ENCODE measurements at places on chromosomes 4 and X.
A peak's percentile ranks its signal among the peaks of the same experiment; 100 is the strongest.

DNA sequence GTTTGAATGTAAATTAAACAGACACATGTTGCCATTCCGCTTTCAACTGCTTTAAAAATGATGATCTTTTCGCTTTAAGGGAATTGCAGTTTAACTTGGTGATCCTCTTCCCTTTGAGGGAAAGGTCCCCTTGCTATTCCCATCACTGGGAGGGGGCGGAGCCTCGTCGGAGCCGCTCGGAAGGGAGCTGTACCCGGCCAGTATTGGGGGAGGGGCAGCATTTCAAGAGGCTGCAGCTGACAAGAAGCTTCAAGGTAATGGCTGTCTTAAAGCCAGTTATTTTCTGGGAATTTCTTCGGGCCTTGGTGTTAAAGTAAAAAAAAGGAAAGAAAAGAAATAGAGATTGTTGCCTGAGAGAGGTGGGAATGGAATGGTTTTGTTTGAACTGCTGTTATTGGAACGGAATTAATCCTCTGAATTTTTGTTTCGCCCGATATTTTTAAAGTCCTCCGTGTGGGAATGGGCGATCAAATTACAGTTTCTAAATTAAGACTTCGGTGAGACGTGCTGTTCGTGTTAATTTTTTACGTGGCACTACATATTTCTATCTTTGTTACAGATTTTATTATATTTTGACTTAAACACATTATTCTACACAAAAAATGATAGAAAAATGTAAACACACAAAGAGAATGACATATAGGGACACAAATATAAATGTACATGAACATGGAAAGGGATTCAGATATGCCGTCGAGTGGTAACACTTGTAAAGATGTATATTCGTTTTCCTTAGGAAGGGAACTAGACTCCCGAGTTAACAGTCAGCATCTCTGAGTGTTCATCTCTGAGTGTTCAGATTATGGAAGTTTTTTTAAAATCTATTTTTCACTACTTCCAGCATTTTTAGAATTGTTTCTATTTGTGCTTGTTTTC is 9.2 kb downstream of the PWWP3B start:
- DNase-seq: peak; percentile 72

GRCh38 chrX:27626066-27626465 is 35.9 kb downstream of the DCAF8L2 start:
- DNase-seq: no peak

DNA sequence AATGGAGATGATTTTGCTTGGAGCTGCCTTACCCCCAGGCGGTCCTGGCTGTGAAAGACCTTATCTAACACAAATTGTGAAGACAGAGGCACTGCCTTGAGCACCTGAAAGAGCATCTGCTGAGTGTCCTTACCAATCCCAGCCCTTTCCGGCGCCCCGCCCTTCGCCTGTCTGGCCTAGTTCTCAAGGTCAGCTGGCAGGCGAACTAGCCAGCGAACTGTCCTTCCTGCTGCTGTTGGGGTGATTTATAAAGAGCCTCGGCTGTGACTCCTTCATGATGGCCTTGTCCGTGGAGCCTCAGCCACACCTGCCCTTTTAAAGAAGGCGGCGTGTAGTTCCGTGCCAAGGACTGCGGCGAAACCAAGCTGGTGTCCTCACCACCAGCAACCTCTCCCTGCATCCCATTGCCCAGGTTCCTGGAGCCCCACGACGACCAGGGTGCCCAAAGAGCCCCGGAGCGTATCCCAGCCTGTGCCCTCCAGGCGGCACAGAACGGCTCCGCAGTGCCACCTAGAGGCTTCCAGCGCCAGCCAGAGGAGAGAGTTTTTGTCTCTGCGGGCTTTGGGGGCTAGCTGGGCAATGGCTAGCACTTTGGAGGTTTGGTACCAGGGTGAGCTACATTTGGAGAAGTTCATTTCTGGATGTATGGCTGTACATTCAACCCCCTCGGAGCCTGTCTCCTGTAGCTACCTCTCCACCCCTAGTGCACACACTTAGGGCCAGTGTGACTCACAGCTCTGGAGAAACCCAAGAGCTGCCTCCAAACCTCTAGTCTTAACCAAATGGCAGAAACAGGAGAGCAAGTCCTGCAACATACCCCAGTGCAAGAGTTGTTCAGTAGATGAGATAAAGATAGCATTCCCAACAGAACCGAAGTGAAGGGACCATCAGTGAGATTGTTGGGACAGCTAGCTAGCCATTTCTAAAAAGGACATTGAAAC is 36.8 kb upstream of the VMA21 start:
- DNase-seq: no peak

DNA sequence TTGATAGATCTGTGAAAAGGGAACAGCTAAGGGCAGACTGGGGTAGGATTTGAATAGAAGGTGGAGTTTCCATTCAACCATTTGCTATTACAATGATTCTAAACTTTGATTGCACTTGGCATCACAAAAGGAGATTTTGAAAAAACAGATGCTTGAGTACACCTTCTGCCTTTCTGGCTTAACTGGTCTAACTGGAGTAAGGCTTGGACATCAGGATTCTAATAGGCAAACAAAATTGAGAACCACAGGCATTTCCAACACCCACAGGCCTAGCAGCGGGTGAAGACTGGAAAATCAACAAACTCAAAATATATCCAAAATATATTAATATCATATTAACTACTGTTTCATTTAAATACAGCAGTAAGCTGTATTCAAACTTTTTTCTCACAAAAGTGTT is 1.9 kb upstream of the VEGFC start:
- no peak for DNase-seq

DNA sequence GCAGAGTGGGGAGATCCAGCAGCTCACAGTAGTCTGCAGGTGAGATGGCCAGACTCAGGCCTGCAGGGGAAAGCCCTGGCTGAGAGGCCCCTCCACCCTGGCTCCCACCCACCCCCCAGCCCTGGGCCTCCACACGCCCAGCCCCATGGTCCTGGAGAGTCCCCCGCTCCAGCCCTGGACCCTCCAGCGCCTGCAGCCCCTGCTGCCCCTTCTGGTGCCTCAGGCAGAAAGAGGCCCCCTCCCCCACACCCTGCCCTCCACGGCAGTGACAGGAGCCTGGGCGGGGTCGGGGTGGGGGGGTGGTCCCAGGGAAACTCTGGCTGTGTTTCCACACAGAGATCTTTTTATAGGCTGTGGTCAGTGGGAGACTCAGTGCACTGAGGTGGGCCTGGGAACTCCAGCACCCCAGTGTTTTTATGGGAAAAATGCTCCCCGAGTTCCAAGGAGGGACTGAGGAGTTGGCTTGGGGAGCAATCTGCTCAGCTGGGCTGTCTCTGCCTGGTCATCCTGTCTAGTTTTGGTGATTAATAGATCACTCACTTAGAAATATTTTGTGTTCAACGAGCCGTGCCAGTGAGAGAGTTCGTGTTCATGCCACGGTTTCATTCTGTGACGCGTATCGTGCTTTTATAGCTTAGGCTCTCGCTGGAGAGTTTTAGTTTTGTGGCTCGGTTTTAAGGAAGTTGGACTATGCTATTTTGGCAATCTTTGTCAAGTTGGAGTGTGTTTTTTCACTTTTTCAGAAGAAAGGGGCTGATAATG is 53.1 kb upstream of the HGFAC start:
- DNase-seq: peak; percentile 57

DNA sequence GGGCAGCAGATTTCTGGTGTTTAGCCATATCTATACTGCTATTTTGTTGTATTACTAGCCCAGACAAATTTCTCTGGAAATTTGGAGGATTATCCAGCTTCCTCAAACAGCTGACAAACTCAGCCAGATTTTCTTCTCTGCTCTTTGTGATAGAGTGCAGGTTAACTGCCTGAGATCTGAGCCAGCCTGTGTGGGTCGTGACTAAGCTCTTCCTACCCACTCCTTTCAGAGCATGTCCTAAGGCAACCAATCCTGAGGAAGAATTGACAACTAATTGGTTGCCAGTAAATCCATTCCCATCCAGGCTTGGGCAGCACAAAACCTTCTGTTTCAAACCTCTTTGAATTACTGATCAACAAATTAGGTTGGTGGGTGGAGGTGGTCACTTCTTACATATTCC is 2.5 kb upstream of the GABRA2 start:
- no peak for DNase-seq

DNA sequence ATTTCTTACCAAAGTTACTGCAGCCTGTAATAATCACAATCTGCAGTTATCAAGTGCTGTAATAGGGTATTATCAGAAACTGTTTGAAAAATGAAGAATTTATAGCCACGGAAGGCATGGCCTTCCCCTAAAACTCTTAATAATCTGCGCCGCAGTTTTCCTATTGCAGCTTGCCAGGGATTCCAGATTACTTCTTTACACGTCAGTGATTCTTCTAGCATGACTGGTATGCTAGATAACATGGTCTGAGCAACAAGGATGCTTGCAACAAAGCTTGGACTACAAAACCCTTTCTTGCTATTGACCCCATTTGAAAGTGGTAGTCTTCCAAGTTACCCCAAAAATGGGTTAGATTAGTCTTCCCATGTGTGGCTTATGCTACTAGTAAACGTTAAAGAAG is 47.2 kb upstream of the GK2 start:
- DNase-seq: no peak

DNA sequence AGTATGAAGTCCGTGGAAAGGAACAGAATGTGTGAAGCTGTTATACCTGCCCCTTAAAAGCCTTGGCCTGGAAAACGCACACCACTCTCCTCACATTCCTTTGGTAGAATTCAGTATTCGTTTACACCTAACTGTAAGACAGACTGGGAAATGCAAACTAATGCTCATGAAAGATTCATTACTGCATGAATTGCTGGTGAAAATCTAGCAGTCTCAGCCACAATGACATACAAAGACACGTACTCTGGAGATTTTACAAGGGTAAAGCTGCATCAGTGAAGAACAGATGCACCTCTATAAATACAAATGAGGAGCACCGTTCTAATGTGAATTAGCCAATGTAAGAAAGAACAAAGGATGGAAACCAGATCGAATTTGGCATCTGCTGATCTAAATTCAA is 2051.3 kb downstream of the PCDH7 start:
- DNase-seq: no peak

DNA sequence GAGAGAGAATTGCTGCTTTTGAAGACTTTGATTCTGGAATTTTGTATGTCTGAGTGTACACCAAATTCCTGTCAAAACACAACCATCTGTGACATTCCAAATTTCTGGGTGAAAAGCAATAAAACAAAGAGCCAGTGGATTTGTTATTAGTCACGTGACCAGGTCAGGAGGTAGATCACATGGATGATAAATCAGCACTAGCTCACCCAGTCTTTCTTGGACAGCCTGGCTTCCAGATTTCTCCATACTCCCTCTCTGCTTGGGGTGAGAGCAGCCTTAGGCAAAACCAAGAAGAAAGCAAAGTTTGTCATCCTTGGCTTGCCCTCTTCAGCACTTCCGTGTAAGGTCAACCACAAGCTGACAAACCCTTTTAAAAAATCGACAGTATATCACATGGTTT is 194.2 kb downstream of the CLCN4 start:
- DNase-seq: no peak

- peak; percentile 72 for DNase-seq
These were observed 11.0 kb downstream of the SUPT20HL1 start for GRCh38 chrX:24371391-24371972.

DNA sequence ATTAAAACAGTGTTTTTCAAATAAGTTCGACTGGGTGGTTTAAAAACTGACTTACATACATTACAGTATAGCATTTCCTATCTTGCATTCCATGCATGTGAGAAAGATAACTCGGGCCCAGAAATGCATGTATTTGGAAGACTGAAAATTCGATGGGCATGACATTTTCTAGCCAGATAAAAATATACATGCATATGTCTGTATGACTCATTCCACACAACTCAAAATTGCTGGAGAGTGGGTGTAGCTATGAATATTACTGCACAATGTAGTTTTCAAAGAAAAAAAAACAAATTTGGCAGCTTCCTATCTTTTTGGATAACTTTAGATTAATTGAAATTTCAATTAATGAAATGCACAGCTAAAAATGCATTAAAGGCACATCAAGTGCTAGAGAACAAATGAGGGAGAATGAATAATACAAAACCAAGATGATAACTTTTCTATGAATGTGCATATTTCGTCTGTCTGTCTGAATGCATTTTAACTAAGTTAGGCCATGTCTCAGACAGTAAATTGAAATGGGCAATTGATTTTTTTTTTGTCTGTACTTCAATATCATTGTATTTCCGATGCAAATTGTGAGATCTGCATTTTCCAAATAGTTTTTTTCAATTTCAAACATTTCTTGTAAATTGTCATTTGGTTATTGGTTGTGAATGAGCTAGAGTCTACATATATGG is 54.5 kb upstream of the GABRA2 start:
- no peak for DNase-seq

DNA sequence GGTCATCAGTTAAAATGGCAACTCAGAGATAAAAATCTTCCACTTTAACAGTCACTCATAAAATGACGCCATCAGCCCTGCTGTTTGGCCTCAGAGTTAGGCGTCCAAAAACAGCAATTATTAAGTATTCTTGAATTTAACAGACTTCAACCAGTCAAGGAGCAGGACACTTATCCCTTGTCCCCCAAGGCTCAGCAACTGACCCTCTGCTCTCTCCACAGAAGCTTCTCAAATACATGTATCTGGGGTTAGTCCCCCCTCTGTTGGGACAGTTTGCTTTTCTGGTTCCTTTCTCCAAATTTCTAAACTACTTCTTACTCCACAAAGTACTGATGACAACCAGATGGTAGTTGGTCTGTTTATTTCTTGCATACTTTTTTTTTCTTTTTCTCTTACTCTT is 54.4 kb downstream of the SOD3 start:
- DNase-seq: no peak

- no peak for DNase-seq
These were observed 514.5 kb downstream of the INPP4B start for GRCh38 chr4:142331646-142332045.

DNA sequence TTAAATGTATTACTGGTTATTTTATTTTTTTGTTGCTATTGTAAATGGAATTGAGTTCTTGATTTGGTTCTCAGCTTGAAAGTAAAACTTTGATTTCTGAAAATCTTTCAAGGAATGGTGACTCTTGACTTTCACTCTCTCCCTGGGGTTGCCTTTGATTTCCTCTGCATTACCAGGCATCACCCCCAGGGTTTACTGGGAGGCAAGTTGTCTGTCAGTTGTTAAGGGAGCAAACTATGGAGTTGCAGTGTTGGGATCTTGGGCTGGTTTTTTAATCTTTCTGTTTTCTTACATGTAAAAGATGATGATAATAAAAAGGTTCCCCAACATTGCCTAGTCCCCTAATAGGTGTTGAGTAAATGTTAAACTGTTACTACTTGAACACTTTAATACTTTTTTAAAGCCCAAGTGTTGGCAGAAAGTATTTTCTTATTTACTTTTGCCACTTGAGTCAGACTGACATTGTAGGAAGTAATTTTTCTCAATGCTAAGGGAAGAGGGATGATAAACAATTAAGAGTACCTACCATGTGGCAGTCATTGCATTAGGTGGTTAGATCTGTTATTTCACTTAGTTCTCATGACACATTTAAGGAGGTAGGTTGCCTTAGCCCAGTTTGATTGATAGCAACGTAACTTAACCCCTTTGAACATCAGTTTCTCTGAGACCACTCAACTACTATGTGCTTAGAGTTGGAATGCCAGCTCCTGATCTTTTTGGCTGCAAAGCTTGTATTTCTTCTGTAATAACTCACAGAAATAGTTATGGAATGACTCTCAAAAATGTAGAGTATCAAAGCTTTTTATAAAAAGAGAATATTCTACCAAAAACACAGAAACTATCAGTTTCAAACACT is 67.1 kb downstream of the DCLK2 start:
- no peak for DNase-seq

All from H1 (cell line).